Stimulated activated CD4-positive, alpha-beta T cell treated with anti-CD3 and anti-CD28 coated beads, Interleukin-1b, Interleukin-23, amount 100 ng/mL, for 1 hour (primary cell): ENCODE measurements at places on chromosomes 4 and X.

- DNase-seq = no peak
Observed at GRCh38 chr4:90246816-90247215, 119.6 kb downstream of the CCSER1 start.

DNA sequence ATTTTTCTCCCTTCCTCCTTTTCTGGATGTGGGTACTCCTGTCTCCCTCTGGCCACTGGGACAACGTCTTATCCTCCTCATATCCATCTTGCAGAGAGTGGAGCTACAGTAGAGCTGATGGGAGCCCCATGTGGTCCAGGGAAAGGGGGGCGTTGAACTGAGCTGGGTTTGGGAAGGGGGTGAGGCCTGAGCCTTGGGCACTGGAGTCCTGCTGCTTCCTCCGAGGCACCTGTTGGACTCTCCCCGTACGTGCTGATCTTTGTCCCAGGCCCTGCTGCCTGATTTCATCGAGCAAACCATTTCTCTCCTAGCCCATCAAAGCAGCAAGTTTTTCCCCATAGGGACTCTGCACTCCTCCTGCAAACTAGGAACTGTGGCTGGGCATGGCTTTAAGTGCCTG is 94.3 kb downstream of the STOX2 start:
- no peak for DNase-seq

GRCh38 chr4:1167244-1167949 is 5.0 kb downstream of the SPON2 start:
- peak; percentile 69 for DNase-seq

- no peak for DNase-seq
Observed at GRCh38 chrX:73262991-73263390, 48.3 kb upstream of the NAP1L2 start.

- DNase-seq = no peak
Observed at GRCh38 chr4:4470208-4470607, 71.6 kb downstream of the STX18 start.

DNA sequence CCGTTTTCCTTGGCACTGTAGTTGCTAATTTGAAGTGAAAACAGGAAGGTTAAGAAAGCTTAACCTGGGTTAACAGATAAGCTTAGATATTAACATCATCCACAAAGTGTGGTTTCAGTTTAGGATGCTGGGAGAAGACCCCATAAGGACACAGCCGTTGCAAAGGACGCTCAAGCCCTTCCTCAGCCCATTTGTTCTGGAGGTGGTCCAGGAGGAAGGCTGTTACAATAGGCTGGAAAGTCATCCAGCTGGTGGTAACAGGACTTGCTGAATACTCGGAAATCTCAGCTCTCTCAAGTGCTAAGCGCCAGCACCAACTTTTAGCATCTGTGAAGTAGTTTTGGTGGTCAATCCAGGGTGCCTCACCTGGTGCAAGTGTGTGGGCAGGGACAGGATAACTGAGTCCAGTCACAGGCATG is 14.2 kb downstream of the CHST7 start:
- DNase-seq = no peak

- DNase-seq = no peak
Observed at GRCh38 chr4:124459196-124459940, 253.2 kb downstream of the ANKRD50 start.

DNA sequence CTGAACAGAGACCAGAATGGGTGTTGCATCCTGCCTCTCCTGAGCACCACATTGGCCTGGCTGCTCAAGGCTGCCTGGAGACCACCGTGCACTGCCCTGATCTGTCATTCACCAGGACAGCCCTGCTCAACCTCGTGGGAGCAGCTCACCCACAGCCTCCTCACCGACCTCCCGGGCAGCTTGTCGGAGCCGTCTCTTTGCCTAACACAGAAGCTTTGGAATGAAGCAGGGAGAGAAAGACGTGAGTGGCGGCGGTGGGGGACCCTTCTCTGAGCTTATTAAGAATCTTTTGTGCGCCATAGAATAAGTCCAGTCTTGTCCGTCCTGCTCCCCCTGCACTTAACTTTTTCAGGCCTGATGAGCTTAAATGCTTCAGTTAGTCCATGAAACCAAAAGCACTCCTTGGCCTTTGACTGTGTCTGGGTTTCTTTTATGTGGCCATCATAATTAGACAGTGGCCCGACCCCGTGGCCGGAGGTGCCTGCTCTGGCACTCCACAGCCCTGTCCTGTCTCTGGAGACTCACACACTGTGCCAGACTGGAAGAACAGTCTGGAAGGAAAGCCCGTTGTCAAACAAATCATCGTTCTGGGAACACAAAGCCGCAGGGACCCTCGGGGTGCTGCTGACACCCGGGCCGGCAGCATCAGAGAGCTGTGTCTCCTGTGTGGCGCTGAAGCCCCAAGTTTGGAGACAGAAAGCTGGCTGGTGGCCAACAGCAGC is 192.8 kb downstream of the BCOR start:
- DNase-seq = no peak

DNA sequence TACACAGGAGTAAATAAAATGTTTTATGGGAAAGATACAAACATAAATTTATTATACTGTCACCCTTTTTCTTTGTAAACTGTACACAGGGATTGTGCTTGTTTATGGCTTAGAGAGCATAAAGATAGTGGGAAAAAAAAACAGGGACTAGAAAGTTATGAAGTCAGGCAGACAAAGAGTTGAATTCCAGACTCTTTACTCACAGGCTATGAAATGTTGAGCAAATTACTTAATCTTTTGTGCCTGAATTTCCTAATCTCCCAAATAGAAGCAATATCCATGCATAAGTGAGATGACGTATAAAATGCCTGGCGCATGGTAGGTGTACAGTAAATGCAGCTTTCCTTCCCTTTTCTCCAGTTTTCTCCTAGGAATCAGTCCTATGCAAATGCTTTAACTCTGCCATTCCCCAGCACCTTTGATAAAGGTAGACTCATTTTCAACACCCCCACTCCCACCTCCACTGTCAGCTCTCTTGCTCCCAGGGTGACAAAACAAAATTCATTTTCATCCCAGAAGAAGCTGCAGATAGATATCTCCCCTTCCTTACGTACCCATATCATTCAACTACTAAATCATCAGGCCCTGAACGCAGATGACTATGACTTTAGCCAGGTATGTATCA is 44.5 kb upstream of the BTC start:
- DNase-seq = no peak

GRCh38 chr4:72320223-72320948 is 248.6 kb downstream of the ADAMTS3 start:
- no peak for DNase-seq

- no peak for DNase-seq
Observed at GRCh38 chr4:6021831-6022606, 3.8 kb upstream of the C4orf50 start.

DNA sequence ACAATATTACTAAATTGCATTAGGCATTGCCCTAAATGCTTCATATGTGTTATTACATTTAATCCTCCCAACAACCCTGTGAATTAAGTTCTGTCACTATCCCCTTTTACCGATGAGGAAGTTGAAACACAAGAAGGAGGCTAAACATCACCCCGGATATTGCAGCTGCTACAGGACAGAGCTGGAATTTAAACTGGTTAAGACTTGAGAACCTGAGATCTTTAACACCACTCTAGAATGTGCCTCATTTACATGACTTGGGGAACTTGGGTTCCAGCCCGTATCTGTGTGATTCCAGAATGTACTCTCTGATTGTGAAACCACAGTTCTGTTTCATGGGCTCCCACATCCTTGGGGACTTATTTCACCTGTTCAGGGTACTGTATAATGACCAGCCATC is 165.1 kb upstream of the PPARGC1A start:
- DNase-seq = no peak

DNA sequence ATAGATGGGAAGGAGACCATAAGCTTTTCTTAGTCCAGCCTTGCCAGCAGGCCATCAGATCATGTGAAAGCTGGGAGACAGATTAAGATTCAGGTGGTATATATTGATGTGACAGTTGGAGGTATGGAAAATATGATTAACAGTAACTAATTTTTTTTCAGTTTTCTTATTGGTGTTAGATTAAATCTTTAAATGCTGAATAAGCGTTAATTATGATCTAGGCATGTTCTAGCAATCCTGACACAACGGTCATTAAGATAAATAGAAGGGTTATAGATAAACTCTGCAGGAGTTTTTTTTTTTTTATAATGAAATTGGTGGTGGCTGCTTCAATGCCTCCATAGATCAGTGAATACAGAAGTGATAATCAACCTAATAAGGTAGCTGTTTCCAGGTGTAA is 649.5 kb upstream of the TENM3 start:
- no peak for DNase-seq

DNA sequence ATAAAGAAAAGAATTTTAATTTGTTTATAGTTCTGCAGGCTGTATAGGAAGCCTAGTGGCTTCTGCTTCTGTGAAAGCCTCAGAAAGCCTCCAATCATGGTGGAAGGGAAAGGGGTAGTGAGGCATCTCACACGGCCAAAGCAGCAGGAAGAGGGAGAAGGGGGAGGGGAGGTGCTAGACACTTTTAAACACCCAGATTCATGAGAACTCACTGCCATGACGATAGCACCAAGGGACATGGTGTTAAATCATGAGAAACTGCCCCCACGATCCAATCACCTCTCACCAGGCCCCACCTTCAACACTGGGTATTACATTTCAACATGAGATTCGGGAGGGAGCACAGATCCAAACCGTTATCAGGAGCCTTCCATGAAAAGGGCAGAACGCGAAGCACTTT is 18.1 kb downstream of the SMIM31 start:
- DNase-seq = no peak

DNA sequence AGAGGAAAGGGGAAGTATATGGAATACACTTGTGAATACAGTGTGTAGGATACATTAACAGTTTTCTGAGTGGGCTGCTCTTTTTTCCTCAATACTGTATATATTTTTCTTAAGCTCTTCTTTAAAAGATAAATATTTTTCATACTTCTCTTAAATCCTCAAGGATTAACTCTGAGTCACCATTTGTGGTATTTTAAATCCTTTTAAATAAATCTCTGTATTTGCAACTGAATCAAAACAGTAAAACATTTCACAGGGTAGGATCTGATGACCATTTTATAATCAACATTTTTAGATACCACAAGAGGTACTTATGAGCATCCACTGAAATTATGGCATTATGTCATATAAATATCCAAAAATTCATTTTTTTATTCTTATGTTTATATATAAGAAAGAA is 87.6 kb downstream of the GAB1 start:
- DNase-seq = no peak

- DNase-seq = no peak
Observed at GRCh38 chrX:147847999-147848398, 63.7 kb upstream of the FMR1 start.

GRCh38 chrX:100654261-100654660 is 10.3 kb downstream of the SRPX2 start:
- DNase-seq = no peak

- DNase-seq = no peak
Observed at GRCh38 chr4:30882995-30883675, 163.0 kb downstream of the PCDH7 start.

- no peak for DNase-seq
Observed at GRCh38 chr4:10207116-10207515, 90.5 kb upstream of the WDR1 start.

- DNase-seq = no peak
Observed at GRCh38 chrX:49884290-49884862, 5.1 kb downstream of the USP27X start.

DNA sequence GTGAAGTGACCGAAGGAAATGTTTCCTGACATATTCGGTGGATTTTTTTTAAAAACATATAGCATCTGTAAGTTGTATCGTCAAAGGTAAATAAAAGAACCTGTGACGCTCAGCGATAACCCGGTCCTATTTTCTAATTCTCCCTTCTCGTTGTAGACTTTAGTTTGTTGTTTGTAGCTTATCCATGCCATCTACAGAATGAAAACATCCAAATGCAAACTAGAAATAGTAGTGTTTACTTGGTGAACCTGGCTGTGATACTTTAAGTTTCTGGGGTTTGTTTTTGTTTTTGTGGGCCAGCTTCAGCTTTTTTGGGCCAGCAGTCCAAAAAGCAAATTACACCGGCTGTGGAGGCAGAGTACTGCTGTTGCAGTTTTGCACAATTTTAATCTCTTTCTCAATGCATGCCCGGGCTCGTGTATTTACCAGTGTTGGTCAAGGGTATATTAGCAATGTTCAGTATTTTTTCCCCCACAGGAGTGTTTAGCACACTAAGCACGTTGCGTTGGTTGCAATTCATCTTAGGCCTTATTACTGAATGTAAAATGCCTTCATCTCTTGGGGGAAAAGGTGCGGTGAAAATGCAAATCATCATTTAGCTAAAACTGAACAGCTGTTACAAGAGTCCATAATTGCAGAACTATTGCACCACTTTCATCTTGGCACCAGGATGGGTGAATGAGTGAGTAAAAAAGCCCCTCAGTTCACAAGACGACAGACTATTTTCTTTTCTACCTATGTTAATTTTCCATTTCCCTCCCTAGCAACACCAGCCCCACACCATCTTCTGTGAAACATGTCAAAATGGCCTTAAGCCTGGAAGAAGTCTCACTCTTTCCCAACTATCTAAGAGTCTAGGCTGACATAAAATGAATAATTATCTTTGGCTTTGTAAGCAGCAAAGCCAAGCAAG is 1.7 kb upstream of the CNOT6L start:
- DNase-seq = no peak

- no peak for DNase-seq
Observed at GRCh38 chr4:86400216-86400615, 40.4 kb upstream of the MAPK10 start.

- DNase-seq = no peak
Observed at GRCh38 chr4:138910914-138911336, 104.7 kb upstream of the NOCT start.

GRCh38 chr4:177087060-177087459 is 222.6 kb upstream of the NEIL3 start:
- DNase-seq = no peak

- peak; percentile 46 for DNase-seq
Observed at GRCh38 chrX:8743126-8743732, 11.3 kb upstream of the ANOS1 start.

- no peak for DNase-seq
Observed at GRCh38 chr4:7850489-7850888, 89.2 kb downstream of the AFAP1 start.

GRCh38 chr4:77358315-77358928 is 201.4 kb downstream of the CCNG2 start:
- no peak for DNase-seq

GRCh38 chr4:38013461-38014366 is 53.5 kb downstream of the PTTG2 start:
- no peak for DNase-seq

GRCh38 chr4:188400451-188400850 is 261.2 kb downstream of the TRIML1 start:
- no peak for DNase-seq

- DNase-seq = no peak
Observed at GRCh38 chrX:8783097-8783713, 18.0 kb downstream of the FAM9A start.

DNA sequence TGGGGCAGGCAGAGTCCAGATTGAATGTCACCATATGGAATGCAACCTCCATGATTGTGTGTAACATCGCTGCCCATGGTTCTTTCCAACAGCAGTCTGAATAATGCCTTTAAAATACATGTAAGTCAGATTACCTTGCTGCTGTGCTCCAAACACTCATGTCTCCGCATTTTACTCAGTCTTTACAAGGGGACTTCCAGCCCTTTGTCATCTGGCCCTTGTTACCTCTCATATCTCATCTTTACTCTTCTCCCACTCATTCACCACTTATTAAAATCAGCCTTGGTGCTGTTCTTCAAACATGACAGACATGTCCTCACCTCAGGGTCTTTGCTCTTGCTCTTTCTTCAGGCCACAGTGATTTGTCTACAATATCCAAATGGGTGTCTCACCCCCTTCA is 200.4 kb upstream of the GYPA start:
- no peak for DNase-seq
